Jurkat, Clone E6-1 (cell line): ENCODE measurements at places on chromosomes 1 and 21.
A peak's percentile ranks its signal among the peaks of the same experiment; 100 is the strongest.

DNA sequence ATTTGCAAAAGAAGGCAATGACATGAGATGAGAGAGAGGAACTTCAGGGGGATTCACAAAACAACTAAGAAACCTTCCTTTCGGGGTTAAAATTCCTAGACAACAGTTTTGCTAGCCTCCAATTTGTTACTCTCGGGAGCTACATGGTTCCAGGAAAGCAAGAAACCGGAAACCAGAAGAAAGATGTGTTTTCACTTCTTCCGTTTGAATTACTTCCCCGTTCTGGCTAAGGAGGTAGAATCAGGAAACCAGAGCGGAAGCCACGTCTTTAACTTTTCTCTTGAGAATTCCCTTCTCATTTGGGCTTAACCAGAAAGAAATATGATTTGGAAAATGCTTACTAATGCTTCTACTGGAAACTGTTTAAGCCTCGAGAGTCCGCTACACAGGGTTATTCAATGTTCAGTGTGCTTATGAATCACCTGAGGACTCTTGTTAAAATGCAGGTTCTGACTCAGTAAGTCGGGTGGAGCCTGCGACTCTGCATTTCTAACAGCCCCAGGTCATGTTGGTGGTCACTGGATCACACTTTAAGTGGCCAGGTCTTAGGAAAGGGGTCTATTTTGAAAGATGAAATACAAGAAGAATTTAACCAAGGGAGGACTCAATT lies 43.5 kb upstream of the MCOLN3 start:
- DNase-seq: no peak

- no peak for DNase-seq
Observed at GRCh38 chr1:163130225-163130856, 61.2 kb downstream of the RGS4 start.

- DNase-seq: no peak
Observed at GRCh38 chr21:20789729-20790500, 208.3 kb upstream of the NCAM2 start.

DNA sequence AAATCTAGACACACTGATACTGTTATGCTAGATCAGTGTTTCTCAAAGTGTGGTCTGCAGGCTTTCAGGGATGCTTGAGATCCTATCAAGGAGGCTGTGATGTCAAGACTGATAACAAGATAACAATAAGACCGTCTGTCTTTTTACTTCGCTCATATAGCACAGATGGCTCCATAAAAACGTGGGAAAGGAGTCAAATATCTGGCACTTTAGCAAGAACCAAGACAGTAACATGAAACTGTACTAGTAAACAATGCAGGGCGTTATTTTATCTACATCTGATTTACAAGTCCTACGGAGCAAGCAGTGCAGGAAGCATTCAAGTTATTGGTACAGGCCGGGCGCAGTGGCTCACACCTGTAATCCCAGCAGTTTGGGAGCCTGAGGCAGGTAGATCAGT lies 3.6 kb upstream of the SPRR3 start:
- DNase-seq: no peak

DNA sequence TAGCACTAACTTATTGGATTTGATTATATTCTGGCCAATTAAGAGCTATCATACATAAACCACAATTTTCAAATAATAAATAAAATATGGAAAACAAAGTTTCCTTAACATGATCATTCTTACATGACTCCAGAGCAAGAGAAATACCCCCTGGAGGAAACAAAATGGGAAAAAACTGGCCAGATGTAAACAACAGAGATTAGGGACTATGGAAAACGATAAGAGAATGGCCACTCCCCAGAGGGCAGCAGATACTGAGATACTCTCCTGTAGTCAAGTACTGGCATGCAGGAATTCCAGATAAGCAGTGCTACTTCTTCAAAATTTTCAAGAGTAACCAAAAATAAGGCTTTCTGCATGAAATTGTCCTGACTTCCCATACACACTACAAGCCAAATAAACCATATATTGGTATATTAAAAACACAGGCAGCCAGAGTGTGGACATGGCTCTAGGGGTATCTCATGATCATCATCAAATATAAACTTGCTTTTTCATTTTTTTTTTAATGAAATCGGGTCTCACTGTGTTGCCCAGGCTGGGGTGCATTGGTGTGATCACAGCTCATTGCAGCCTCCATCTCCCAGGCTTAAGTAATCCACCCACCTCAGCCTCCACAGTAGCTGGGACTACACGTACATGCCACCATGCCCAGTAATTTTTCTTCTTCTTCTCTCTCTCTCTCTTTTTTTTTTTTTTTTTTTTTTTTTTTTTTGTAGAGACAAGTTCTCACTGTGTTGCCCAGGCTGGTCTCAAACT lies 118.5 kb downstream of the EIF4G3 start:
- no peak for DNase-seq

DNA sequence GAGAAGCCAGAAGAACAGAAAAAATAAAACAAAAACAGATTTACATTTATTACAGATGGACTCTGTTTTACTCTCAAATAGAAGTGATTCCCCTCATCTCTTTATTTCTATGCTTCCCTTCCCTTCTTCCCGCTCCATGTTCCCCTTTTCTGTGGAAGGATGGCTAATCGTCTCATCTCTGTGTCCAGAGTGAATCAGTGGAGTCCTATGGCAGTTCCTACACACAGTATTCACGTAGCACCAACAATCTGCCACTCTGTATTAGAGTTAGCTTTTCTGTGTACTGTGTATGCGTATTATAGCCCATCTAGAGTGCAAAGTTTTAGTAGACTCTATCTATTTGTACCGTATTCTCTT lies 6.8 kb upstream of the ERO1B start:
- DNase-seq: no peak

DNA sequence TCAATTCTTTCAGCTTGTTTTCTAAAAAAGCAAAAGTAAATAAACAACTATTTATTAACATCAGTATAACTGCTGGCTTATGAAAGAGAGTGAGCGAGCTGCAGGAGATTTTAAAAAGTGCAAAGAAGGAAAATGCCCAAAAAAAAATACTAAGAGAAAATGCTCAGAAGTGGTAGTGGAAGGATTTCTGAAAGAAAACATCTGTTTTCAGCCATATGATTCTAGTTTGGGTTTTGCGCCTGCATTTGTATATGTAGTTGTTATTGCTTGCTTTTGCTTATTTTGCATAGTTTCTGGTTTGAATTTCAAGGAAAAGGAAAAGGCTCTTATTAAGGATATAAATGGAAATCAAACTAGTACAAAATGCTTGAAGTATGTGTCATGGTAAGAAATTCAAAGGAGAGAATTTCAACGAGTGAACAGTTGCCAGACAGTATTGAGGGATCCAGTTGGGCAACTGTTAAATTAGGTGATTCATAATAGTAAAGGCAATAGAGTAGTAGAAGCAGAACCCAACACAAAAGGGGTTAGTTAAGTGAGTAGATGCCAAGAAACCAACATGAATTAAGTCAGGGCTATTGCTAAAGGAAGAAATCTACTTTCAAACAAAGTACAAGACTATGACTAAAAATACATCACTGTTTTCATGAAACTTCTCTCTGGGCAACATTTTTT lies 1.2 kb downstream of the GBP5 start:
- DNase-seq: no peak

DNA sequence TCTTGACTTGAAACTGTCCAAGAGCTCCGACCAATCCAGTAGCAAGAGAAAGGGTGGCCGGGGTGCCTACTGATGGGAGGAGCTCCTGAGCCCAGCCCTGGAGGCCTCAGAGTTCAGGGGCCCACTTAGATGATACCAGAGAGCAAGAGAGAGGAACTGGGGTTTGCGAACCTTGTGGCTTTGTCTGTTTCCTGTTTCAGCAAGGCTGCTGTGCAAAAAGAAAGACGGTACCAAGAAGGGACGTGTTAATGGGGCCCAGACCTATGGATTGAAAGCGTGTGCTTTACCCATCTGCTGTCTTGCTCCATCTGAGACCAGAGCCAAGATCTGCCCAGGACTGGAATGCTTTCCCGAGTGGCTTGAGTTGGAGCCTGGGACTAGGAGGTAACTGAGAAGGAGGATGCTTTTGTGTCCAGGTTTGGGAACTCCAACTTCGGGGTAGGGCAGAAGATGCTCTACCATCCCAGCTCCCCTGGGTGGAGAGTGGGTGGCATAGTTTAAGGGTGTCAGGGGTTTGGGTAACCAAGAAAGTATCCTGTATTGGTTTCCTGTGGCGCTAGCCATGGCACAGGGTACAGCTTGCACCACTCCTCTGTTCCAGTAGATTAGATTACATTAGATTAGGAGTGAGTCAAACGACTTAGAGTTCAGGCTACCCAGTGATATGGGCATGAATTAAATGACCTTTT lies at the start of gene TRAF3IP3:
TSS of gene TRAF3IP3 (plus strand) at position 128 of the 689 bp plus-strand sequence. CDS start 3,987 bp downstream, outside the sequence.
- peak; percentile 96 for DNase-seq

GRCh38 chr1:188782220-188782841 lies 1695.3 kb downstream of the BRINP3 start:
- peak; percentile 44 for DNase-seq

DNA sequence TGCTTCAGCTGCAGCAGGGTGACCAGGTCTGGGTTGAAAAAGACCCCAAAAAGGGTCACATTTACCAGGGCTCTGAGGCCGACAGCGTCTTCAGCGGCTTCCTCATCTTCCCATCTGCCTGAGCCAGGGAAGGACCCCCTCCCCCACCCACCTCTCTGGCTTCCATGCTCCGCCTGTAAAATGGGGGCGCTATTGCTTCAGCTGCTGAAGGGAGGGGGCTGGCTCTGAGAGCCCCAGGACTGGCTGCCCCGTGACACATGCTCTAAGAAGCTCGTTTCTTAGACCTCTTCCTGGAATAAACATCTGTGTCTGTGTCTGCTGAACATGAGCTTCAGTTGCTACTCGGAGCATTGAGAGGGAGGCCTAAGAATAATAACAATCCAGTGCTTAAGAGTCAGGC lies 2.9 kb downstream of the C1QA start:
- no peak for DNase-seq

GRCh38 chr1:213689260-213689659 lies 298.5 kb upstream of the PROX1 start:
- DNase-seq: no peak

DNA sequence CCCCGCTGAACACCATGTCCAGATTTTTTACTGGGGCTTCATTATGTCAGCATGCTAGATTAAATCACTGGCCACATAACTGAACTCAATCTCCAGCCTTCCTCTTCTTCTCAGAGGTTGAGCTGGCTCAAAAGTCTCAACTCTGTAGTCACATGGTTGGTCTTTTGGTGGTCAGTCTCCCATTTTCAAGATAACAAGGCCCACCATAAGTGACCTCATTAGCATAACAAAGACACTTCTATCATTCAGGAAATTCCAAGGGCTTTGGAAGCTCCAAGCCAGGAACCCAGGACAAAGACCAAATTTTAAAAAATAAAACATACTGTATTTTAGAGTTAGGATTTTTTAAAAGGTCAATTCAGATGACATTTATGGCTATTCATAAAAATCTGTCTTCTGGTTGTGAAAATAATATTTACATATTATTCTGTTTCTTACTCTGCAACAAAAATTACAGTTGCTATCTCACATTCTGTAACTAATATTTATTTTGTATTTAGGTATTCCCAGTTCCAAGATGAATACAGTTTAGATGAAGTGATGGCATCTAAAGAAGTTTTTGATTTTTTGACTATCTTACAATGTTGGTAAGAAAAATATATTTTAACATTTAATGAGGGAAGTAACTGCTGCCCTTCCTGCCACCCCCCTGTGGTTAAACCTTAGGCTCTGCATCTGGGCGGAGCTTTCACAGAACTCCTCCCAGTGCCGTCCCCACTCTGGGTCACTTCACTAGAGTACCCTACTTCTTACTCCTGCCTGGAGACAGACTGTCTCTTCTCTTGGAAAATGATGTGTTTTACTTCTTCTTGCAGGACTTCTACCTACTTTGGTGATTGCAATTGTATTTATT lies 49.3 kb downstream of the SCP2 start:
- DNase-seq: no peak
